Fibroblast of villous mesenchyme (primary cell): ENCODE measurements at places on chromosomes 1 and 21.

DNA sequence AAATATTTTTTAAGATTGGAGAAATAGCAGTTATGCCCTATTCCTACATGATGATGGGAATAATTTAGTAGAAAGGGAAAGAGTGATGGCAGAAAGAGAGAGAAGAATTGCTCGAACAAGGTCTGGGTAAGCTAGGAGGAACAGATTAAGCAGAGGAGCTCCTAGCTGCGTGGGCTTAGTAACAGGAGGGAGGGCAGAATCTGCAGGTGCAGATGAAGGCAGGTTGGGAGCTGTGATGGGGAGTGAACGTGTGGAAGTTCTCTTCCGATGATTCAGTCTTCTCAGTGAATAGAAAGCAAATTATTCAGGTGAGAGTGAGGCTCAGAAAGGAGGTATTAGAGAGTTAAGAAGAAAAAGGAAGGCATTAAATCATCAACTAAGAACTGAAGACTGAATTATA is 8.3 kb upstream of the CR1 start:
- DNase-seq: no peak

DNA sequence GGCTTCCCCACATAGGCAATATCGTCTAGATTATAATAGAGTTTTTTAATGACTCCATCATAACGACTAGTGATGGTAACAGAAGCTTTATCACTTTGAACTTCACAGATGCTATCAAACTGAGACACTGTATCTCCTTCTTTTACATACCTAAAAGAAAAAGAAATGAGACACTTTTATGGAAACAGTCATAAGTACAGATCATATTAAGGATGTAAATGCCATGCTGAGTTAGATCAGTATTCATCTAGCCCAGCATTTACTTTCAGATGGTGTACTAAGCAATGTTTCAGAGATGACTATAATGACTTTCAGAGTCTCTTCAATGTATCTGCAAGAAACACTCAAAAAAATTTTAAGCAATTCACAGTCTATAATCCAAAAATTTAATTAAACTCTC is 18.9 kb downstream of the DBT start:
- DNase-seq: no peak

- no peak for DNase-seq
Observed at GRCh38 chr21:17709266-17709611, 96.5 kb upstream of the BTG3 start.

DNA sequence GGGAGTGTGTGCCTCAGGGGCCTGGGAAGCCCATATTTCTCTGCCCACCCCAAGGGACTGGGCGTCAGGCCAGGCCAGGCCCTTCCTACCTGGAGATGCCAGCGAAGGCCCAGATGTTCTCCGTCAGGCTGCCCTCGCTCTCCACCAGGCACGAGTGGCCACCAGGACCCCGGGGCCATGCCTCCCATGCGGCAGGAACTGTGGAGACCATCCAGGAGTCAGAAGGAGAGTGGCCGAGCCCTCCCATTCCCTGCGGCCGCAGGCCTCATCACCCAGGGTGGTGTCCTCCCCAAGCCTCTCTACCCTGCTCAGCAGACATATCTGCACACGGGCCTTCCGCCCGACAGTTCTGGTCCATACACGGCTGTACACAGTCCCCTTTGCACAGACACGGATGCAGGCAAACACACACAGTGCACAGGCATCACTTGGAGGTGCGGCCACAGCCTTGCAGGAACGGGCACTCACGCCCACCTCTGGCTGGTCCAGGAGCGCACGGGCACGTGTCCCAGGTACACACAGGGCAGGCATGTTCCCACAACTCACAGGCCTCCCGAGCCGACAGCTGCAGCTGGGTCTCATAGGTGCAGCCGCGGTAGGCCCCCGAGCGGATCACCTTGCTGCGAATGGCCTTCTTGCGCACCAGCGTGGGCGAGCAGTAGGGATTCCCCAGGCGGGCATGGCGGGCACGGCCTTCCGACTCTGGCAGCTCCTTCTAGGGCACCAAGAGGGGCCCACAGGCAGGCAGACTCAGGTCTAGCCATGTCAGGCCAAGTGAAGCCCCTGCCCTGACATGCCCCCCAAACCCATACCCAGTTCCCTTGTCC is 5.9 kb upstream of the KIF17 start:
- no peak for DNase-seq

DNA sequence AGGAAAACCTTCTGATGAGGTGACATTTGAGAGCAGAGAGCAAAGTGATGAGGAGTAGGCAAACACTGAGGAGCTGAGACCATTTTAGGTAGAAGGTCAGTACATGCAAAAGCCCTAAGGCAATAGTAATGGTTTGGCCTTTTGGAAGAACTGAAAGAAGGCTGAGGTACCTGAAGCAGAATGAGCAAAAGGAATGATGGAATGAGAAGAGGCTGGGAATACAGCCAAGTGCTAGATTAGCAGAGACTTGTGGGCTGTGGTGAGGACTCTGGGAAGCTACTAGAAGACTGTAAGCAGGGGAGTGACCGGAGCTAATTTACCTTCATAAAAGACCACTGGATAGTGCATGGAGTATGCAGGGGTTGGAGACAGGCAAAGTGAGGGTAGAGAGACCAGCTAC is 77.9 kb downstream of the GFI1 start:
- DNase-seq: peak; percentile 8

DNA sequence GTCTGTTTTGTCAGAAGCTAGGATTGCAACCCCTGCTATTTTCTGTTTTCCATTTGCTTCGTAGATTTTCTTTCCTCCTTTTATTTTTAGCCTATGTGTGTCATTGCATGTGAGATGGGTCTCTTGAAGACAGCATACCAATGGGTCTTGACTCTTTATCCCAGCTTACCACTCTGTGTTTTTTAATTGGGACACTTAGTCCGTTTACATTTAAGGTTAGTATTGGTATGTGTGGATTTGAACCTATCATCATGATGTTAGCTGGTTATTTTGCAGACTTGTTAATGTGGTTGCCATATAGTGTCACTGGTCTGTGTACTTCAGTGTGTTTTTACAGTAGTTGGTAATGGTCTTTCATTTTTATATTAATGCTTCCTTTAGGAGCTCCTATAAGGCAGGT is 141.5 kb downstream of the DNAH14 start:
- DNase-seq: no peak

- no peak for DNase-seq
Observed at GRCh38 chr1:25813734-25814471, 5.9 kb upstream of the MTFR1L start.

- peak; percentile 5 for DNase-seq
Observed at GRCh38 chr1:147542569-147542897, 1.2 kb downstream of the BCL9 start.

DNA sequence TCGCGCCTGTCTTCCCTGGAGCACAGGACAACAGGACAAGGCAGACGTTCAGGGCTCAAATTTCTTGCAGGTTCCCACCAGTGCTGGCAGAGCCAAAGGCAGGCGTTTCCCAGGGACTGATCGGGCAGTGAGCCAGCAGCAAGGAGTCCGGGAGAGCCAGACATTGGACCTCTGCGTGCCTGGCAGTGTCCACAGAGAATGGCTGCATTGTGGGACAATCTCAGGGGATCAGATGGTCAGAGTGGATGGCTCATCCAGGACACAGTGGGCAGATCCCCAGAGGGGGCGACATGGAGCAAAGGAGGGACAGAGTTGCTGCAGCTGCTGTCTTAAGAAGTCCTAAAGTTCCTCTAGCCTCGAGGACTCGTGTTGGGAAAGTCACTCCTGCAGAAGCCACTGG is 4.6 kb downstream of the TMEM63A start:
- peak; percentile 64 for DNase-seq

- no peak for DNase-seq
Observed at GRCh38 chr1:213227458-213227857, 176.4 kb downstream of the RPS6KC1 start.

DNA sequence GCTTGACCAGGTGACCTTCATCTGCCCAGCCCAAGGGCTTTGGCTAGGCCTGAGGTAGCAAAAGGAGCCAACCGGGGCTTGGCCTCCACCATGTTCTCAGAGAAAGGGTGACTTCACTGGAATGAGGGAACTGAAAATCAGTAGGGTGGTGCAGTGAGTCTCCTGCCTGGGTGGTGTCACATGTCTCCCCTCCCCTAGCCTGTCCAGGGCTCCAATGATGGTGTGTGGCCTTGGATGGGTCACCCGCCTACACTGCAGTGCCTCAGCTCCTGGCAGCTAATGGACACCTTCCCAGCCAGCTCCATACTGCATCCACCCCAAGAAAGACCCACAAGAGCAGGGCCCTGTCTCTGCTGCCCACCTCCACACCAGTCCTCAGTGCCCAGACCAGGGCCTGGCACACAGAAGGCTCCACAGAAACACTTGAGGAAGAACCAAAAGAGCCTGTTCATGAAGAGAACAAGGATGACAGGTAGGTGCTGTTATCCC is 678.7 kb downstream of the MATN1 start:
- DNase-seq: no peak

DNA sequence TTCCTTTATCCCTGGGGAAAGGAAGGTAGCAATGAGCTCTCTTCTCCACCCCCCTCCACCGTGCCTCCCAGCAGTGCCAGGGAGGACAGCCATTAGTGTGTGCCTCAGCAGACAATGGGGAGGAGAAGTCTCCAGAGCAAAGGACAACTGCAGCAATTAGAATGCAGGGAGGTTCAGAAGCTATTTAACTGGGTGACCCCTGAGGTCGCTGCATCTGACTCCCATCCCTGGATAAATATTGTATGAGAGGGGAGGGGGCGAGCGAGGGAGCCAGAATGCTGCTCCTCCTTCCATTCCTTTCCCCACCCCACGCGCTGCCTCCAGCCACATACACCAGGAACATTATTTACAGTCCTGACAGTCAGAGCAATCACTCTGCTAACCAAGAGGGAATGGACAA is 59.0 kb downstream of the ERI3 start:
- DNase-seq: no peak

GRCh38 chr1:220908757-220909156 is 29.5 kb downstream of the HLX start:
- DNase-seq: peak; percentile 48

DNA sequence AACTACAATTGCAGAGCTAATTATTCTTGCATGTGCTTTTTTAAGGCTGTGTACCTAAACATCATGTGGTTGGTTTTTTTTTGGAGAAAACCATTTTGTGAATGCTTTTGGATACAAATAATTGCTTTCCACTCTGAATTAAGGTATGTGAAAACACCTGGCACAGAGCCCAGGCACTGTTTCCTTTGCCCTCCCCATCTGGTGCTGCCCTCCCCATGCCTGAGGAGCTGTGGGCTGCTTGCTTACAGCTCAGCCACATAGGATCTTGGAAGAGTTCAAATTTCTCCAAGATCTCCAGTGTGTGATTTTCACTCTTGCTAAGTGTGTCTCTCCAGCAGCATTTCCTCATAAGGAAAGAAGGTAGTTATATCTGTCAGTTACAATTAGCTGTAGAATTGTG is 27.8 kb downstream of the DNM3 start:
- no peak for DNase-seq

DNA sequence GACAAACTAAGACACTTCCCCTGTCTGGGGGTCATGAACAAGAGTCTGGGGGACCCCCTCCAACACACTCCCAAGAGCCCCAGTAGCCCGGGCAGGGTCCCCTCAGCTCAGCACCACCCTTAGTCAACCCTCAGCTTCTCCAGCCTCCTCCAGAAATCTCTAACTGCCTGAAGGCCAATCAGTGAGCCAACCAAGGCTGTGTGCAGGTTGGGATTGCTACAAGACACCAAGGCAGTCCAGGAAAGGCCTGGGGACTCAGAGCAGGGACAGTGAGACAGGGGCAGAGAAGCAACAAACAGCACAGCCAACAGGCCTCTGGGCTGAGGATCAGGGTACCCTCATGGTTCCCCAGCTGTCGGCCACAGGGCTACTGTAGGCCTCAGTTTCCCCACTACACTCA is 13.3 kb downstream of the SMIM12 start:
- DNase-seq: no peak

- DNase-seq: no peak
Observed at GRCh38 chr21:31576428-31576827, 83.1 kb upstream of the SOD1 start.

DNA sequence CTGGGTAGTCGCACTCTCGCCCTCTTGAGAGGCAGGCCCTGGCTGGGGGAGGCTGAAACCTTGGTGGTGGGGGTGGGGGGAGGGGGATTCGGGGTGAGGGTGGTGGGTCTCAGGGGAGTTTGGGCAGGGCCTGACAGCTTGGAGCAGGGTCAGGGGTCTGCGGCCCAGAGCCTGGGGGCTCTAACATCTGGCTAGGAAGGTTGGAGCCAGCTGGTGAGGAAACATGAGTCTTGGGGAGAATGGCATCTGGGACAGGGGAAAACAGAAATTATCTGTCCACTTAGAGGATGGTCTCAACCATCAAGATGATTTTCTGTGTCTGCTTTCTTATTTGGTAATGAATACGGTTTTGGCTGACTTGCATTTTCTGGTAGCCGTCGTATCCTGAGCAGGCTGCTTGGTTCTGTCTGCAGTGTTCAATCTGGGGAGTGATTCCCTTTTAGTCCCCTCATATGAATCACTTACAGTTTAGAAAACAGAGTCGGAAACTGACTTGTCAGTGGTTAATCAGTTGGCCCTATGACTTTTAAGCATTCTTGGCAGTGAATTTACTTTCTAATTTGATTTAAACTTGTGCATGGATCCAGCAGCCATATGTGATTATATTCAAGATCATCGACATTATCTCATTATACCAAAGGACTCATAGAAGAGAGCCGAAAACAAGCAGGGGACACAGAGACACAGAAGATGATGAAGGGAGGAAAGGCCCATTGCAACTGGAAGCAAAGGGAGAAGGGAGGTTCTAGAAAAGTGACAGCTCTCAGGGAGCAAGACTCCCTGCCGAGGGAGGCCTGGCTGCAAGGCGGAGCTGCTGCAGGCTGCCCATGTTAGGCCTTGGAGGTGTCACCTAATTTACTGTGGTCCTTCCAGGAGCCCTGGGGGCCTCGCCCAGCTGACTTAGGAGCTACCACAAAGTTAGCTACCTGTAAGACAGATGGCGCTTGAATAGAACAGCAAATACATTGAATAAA is 237.6 kb downstream of the SDCCAG8 start:
- DNase-seq: no peak

DNA sequence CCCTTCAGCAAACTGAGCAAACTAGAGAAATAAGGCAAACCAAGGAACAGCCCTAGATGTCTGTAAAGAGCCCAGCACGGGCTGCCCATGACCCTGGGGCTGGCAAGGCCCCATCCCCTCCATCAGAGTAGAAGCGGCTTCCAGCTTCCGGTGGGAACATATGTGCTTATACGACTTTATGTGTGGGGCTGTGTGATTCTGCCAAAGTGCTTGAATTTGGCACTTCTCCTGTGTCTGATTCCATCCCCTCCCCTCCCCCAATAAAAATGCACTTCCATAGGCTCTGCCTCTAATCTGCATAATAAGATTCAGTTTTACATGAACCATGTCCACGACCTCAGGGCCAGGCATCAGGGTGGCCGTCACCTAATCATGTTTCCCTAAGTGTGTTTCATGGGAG is 236.6 kb downstream of the DSCAM start:
- no peak for DNase-seq

DNA sequence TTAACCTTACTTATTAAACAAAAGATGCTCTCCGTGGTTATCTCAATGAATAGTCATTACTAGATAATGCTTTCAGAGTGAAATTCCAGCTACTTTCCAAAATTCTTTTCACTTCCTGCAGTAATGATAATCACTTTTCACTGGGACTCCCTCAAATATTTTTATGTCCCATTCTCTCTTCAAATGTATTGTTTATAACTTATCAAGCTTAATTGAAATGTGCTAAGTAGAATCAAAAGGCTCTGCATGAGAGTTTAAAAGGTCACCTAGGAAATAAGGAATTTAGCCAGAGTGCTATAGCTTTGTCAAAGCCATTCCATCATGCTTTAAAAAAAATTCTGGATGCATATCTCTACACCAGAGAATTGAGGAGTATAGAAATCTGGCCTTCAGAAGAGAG is 106.4 kb downstream of the ODF2L start:
- DNase-seq: no peak

GRCh38 chr1:154453574-154454352 is 48.3 kb upstream of the TDRD10 start:
- peak; percentile 54 for DNase-seq

- DNase-seq: no peak
Observed at GRCh38 chr21:37619464-37619974, 252.9 kb downstream of the DYRK1A start.
